ENCODE measurements at places on chromosomes 11 and 22.

GRCh38 chr11:38937709-38938108 is 2339.7 kb upstream of the RAG2 start:
- DNase-seq = no peak

GRCh38 chr11:27485930-27486773 is 13.6 kb upstream of the LGR4 start:
- no peak for DNase-seq

GRCh38 chr11:44949160-44950030 is 1.3 kb downstream of the TP53I11 start:
- DNase-seq = peak; percentile 61

- DNase-seq = no peak
Observed at GRCh38 chr22:38305471-38306448, 11.5 kb downstream of the CSNK1E start.

DNA sequence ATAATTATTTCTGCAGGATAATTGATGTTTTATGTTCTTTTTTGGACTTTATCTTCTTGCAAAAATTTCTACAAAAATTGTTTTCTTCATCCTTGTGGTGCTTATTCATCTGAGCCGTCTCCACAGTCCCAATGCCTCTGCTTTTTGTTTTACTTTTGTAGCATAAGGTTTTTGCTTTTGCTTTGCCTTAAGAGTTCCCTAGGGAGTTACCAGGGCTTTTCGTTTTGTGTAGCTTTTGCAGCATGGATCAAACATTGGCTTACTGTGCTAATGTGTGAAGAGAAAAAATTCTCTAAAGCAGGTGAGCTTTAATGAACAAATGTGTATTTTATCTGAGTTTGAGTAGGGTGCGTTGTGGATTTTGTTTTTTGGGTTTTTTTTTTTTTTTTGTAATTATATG is 11.8 kb downstream of the XBP1 start:
- no peak for DNase-seq

DNA sequence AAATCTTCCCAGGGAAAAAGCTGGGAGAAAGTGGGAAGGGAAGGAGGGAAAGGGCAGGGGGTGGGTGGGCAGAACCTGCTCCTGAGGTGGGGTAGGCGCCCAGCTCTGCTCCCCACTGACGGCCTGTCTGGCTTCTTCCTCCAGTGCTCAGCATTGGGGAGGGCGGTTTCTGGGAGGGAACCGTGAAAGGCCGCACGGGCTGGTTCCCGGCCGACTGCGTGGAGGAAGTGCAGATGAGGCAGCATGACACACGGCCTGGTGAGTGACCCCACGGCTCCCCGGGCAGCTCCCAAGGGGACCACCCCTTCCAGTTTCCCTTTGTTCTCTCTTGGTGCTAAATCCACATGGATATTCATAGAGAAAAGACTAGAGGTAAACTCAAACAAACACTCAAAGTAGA is 25.9 kb downstream of the SHANK3 start:
- DNase-seq = peak; percentile 43

DNA sequence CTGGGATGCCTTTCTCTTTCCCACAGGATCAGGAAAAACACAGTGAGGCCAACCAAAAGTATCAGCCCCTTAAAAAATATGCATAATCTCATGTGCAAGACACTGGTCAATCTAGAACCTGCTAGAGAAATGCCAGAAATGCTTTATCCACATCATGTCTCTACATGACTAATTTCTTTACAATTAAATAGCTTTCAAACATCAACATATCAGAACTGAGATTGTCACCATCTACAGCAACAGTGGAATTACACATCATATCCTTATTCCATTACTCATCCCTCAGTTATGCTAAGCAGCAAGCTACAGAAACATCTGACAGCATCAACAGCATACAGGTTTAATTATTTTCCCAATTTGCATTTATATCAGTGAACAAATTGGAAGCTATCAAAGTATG is 78.8 kb downstream of the DDIAS start:
- no peak for DNase-seq

GRCh38 chr11:102633385-102634026 is 8.4 kb upstream of the MMP20 start:
- no peak for DNase-seq

- peak; percentile 71 for DNase-seq
Observed at GRCh38 chr11:57277845-57278720, 41.0 kb upstream of the APLNR start.
